ENCODE measurements at places on chromosomes 13 and 19.

DNA sequence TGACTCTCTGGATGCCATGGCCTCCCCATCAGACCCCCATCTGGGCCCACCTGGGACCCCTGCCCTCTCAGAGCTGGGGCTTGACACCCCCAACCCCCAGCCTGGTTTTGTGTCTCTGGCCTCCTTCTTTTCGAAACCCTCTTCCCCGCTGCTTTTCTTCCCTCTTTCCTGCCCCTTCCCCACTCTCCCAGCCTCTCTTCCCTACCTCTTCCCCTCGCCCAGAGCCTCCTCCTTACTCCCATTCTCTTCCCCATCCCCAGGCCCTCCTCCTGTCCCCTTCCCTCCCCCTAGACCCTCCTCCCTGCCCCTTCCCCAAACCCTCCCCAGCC, 2.1 kb downstream of the TNFSF9 start:
- DNase-seq: no peak

DNA sequence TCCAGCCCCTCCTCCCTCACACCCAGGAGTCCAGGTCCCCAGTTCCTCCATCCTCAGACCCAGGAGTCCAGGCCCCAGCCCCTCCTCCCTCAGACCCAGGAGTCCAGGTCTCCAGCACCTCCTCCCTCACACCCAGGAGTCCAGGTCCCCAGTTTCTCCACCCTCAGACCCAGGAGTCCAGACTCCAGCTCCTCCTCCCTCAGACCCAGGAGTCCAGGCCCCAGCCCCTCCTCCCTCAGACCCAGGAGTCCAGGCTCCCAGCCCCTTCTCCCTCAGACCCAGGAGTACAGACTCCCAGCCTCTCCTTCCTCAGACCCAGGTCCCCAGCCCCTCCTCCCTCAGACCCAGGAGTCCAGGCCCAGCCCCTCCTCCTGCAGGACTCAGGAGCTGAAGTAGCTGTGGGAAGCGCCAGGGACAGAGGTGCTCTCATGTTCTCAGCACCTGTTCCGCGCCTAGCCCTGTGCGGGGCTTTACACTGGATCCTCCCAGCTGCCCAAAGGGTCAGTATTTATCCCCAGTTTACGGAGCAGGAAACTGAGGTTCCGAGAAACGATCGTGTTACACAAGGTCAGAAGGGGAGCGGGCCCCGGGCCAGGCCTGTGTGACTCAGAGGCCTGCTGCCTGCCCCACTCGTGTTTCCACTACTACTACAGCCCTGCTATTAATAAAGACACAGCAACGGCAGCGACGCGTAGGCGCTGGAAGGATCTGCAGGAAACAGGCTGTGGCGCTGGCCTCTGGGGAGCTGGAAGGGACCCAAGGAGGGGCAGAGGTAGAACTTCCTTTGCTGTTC, 1.7 kb upstream of the SBK3 start:
- DNase-seq: no peak

- no peak for DNase-seq
These were observed 1.7 kb downstream of the DMPK start for GRCh38 chr19:45780448-45781213.

GRCh38 chr13:101291646-101292515, 124.4 kb downstream of the NALCN start:
- DNase-seq: no peak

DNA sequence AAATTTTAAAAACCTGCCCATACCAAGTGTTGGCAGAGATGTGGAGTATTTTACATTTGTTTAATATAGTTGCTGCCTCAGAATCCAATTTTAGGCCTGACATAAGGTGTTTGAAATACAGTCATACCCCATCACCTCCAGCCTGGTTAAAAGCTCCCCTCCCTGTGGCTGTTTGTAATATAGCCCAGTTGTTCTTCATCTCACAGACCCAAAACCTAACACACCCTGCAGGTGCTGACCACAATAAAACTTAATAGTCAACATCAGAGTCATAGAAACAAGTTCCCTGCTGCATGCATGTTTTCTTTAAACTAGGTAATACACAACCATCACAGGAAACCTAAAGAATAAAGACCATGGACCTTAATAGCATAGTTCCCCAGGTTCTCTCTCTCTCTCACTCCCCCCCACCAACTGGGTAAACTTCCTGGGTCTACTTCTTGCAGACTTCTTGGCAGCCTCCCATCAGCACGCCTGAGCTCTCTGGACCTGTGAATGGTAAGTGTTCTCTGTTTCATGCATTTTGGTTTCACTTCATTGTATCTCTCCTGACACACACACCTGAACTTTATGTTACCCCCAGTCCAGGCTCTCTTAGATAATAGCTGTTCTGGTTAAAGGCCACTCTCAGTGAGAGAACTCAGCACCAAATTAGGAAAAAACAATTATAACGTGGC, 1369.9 kb downstream of the EFNB2 start:
- no peak for DNase-seq

GRCh38 chr19:2726904-2727639, 5.9 kb upstream of the DIRAS1 start:
- DNase-seq: no peak

DNA sequence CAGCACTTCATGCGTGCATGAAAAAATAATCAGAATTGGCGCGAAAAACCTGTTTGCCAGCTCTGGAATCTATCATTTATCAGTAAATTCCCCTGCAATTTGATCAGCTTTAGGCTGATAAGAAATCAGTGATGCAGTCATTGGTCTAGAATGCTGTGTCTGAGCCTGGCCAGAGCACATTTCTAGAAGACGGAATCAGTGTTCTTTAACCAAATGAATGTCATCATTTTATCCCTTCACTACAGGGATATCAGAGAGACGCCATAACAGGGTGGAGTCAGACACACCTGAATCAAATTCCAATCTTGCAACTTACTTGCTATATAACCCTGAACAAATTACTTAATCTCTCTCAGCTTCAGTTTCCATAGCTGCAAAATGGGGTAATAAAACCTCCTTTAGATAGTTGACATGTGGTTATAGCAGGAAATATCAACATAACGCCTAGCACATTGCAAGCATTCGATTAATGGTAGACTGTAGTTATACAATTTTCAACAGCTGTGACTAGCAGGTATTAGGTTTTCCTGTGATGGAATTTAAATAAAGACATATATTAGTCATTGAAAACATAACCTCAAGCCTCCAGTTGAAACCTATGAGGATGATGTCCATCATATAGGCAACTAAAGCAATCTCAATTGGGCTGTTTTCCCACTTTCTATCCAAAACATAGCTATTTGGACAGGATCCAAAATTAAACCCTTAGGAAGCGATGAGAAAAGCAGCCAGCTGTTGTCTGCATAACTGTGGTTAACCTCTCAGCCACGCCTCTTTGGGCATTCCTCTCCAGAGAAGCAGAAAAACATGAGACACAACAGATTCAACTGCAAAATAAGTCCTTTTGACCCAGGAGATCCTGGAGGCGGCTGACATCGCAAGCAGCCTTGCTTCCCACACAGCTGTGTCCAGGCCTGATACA, 51.6 kb upstream of the UBL3 start:
- no peak for DNase-seq

- DNase-seq: no peak
These were observed 79.9 kb downstream of the MRPL57 start for GRCh38 chr13:21256351-21256761.

GRCh38 chr13:30963791-30964190, 31.3 kb downstream of the TEX26 start:
- no peak for DNase-seq
